ENCODE measurements at places on chromosomes 6 and 20.

- DNase-seq, result no peak
Measured at GRCh38 chr6:34391473-34391785, 1.0 kb downstream of the NUDT3 start.

DNA sequence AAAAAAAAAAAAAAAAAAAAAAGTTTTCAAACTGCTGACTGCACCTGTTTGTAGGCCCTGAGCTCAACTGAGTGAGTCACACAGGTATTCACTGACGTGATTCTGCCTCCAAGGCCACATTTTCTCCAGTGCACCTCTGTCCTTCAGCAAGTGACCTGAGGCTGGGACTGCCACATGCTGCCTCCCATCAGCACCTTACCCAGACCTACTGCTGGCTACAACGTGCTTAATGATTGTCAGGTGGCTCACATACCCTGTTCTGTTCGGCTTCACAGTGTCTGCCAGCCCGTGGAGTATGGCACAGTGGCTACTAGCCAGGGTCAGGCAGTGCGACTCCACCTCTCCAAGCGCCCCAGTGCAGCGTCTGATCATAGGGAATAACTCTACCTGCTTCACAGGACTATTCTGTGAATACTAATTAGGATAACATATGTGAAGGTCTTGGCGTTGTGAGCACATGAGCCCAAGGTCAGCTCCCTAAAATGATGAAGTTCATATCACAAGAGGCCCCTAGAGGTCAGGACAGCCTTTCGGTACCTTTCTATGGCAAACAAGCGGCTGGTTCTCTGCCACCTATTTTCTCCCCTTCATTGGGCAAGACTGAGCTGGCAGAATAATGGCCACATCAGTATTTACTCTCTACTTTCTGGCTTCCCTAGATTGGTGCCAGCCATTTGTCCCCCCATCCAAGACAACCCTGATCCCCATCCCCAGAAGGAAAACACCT is 28.1 kb downstream of the RIPOR3 start:
- no peak for DNase-seq

GRCh38 chr20:6416371-6416770 is 293.5 kb upstream of the FERMT1 start:
- DNase-seq, result no peak

GRCh38 chr6:20370801-20371200 is 30.9 kb upstream of the E2F3 start:
- DNase-seq, result no peak

All from CD4-positive, alpha-beta T cell treated with Interleukin-15 for 1 hour (primary cell).